ENCODE measurements at places on chromosomes 12 and 14.

GRCh38 chr12:42003031-42003430 lies 141.6 kb downstream of the GXYLT1 start:
- DNase-seq = no peak

GRCh38 chr12:30420561-30420960 lies 275.1 kb downstream of the IPO8 start:
- DNase-seq = no peak

DNA sequence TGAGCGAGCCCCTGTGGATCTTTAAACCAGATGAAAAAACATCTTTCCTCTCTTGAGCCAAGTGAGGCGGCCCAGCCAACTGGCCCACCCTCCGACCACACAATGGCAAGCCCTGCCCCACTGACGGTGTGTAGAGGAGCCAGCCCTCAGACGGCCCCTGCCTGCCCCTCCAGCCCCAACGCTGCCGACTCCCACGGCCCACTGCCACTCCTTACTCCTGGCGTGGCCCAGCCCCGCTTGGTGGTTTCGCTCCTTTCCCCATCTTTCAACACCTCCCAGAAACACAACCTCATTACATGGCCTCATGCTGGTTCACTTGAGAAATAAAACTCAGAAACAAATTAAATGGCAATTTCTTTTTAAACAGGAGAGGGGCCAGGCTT lies 80.6 kb upstream of the DICER1 start:
- no peak for DNase-seq

GRCh38 chr14:101820283-101820798 lies 58.8 kb downstream of the PPP2R5C start:
- DNase-seq = no peak

DNA sequence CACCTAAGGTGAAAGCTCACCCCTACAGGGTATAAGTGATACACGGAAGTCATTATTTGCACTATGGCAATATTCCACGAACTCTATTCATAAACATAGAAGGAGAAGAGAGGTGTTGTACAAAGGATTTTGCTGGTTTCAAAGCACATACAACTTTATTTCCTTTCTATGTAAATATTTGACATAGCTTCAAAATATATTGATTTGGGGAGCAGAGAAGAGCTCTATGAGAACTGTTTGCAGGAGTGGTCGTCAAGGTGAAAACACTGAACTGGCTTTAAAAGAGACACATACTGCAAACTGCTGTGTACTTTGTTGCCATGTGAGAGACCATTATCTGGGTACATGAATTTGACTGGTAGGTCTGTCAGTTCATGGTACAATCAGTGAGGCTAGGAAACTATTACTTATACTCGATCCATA lies 16.7 kb downstream of the CNIH1 start:
- no peak for DNase-seq

DNA sequence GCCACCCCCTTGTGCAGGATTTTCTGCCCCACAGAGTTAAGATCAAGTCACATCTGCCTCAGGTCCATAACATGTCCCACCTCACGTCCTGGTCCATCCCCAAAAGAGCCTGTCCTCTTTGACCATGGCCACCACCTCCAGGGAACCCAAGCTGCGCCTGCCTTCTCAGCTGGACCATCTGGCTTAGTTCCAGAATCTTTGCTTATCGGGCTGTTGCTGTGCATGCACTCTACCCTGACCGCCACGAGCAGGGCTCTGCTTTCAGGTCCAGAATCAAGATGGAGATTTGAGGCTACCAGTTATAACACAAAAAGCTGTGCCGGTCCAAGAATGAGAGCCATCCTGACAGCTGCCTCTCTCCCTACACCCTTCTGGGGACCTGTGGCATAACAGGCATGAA lies 326.7 kb downstream of the DPF3 start:
- DNase-seq = no peak

DNA sequence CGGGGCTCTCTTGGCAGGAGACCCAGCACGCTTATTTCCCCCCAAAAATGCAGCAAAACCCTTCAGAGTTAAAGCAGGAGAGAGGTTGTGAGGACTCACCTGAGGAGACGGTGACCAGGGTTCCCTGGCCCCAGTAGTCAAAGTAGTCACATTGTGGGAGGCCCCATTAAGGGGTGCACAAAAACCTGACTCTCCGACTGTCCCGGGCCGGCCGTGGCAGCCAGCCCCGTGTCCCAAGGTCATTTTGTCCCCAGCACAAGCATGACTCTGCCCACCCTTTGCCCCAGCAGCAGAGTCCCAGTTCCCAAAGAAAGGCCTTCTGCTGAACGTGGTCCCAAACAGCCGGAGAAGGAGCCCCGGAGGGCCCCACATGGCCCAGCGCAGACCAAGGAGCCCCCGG lies 337.7 kb downstream of the TMEM121 start:
- DNase-seq = no peak

DNA sequence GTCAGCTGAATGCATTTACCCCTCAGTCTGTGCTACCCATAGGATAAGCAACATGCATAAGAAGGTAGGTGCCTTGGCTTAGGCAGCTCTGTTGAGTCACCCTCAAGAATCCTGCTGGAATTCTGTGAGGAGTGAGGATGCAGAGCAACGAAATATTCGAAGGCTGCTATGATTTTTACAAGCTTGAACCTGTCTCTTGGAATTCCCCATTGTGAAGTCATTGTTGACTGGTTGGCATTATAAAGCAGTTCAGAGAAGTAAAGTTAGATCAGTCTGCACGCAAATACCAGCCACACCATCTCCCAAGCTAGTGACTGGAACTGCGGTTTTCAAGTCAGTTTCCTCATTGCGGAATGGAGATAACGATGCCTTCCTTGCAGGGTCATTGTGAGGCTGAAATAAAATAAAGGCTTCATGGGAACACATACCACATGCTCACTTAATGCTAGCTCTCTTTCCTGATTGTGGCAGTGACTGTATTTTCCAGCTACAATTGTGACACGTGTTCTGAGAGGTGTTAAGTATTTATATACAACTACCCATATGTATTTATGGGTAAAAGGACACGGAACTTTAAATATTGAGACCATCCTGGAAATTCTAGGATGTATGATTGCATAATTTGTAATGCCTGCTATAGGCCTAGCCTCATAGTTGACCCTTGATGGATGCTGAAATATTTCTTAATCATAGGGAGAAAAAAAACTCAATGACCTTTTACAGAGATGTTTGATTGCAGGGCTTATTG lies 96.7 kb downstream of the ETV6 start:
- no peak for DNase-seq

DNA sequence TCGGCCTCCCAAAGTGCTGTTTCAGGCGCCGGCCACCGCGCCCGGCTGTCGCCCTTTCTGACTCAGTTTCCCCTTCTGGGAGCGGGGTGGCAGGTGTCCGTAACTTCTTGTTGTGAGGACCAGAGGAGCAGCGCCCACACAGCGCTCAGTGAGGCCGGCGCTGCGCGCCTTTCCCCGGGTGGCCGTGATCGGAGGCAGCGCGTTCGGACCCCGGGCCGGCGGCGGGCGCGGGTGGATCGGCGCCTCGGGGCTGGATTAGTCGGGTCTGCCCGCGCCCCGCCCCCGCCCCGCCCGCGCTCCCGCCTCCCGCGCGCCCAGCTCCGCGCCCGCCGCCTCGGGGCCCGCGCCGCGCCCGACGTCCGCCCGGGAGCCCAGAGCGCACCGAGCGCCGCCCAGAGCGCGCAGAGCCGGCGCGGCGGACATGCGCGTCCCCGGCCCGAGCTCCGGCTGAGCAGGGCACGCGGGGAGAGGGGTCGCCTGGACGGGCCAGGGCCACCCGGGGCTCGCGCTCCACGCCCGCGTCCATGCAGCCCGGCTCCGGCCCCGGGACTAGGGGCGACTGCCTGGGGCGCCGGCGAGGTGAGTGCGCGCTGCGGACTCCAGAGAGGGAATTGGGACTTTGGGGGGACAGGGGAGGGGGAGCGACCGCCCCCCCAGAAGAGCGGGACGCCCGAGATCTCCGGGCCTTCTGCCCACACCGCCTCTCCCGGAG lies 50.6 kb downstream of the LRCOL1 start:
- peak; percentile 30 for DNase-seq

GRCh38 chr12:27260746-27261145 lies 16.7 kb downstream of the STK38L start:
- no peak for DNase-seq

- DNase-seq = no peak
Observed at GRCh38 chr12:40959041-40959440, 229.1 kb upstream of the PDZRN4 start.

GRCh38 chr12:128224226-128224625 lies 42.7 kb upstream of the TMEM132C start:
- DNase-seq = no peak

DNA sequence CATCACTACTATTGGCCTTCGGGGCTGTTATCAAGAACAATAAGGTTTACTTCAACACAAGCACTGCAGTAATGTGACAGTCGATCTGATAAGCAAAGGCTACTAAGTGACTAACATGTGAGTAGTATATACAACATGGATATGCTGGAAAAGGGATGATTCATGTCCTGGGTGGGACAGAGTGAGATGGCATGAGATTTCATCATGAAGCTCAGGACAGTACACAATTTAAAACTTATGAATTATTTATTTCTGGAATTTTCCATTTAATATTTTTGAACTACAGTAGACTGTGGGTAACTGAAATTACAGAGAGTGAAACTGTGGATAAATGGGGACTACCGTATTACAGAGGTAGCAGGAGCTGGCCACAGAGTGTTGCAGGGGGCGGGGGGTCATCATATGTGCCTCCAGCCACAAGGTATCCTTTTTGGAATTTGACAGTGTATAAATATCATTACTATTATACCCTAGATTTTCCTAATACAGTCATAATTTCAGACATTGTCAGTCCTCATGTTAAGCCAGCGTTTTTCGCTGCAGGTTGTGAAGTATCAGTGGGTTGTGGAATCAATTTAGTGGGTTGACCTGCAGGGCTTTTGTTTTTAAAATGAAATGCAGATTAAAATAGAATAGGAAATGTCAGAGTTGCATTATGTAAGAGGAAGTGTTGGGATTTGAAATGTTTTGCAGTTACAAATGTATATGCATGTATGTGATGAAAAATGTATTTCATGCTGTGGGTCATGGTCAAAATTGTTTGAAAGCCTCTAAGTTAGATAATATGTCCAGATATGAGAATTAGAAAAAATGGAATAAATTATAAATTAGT lies 148.0 kb upstream of the NUDT4 start:
- DNase-seq = no peak

DNA sequence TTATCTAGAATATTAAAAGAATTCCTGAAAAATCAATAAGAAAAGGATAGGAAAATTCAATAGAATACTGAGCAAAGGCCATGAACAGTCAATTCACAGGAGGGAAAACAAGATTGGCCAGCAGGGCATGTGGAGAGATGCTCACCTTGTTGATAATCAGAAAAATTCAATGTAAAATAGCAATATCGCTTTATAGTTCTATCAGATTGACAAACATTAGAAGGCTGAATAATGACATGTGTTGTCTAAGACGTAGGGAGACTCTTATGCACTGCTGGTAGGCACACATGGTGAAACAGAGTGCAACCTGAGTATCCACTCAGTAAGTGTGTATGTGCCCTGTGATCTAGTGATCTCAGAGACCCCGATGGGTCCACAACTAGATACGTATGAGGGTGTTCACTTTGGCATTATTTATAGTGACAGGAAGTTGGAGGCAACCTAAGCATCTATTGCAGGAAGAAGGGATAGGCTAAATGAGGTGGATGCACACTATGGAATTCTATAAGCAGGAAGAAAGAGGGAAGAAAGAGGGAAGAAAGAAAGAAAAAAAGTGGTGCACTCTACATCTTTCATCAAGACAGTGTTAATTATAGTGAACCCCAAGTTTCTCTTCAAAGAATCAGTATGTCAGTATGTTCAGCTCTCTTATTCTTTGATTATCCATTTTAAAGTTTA lies 3.8 kb upstream of the ANKRD33 start:
- no peak for DNase-seq

DNA sequence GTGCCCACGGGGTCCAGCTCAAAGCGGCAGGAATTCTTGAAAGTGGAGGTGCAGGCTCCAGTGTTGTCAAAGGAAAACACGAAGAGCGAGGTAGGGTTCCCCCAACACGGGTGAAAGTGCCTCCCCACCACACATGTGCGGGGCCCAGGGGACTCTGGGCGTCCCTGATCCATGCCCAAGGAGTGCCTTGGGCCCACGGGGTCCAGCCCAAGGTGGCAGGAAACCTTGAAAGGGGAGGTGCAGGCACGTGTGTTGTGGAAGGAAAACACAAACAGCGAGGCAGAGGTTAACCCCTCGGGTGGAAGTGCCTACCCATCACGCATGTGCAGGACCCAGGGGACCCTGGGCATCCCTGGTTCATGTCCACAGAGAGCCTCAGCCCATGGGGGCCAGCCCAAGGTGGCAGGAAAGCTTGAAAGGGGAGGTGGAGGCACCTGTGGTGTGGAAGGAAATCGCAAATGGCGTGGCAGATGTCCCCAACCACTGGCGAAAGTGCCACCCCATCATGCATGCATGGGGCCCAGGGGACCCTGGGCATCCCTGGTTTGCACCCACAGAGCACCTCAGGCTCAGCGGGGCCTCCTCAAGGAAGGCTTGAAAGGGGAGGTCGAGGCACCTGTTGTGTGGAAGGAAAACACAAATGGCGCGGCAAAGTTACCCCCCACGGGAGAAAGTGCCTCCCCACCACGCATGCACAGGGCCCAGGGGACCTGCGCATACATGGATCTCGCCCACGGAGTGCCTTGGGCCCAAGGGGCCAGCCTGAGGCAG lies 584.6 kb downstream of the ALG10 start:
- DNase-seq = no peak

- no peak for DNase-seq
Observed at GRCh38 chr14:52977798-52978197, 26.9 kb upstream of the FERMT2 start.

- DNase-seq = no peak
Observed at GRCh38 chr12:100651694-100652093, 78.2 kb downstream of the GAS2L3 start.
